ENCODE measurements at places on chromosomes 16 and 17. TPM values are rescaled to one million over a fixed set of nuclear protein-coding genes. Genes with fewer than 3 reads are reported as not detected.

DNA sequence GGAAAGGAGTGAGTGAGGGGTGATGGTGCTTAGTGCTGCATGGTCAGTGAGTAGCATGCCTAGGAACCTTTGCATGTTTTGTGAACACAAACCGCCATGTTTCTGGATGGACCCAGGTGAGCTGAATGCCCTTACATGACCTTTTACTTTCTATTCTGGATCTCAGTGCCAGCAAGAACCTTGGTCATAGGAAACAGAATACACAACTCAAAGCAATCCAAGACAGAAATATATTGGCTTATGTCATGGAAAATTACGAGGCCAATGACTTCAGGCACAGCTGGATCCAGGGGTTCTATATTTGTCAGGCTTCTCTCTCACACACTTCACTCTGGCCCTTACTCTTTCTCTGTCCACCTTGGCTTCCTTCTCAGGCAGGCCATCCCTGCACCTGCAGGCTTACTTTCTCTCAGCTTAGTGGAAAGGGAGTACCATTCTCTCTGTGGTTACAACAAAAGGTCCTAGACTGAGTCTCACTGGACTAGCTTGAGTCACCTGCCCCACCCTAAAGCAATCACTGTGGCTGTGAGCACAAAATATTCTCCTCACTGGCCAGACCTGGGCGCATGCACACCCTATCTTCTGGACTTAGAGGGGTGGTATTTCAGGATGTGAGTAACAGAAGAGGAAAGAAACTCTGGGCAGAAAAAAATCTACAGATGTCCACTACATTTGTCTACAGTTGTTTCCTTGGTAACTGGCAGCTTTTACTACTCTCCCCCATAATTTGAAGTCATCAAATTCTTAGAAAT is 20.4 kb upstream of the CPNE2 start:
- DNase-seq, result no peak

- DNase-seq, result no peak
Measured at GRCh38 chr16:30637944-30638343, 12.8 kb upstream of the PRR14 start.

The ZFPM1 gene
- total RNA-seq, result 1.2 TPM

The TLCD2 gene
- 21.6 TPM for total RNA-seq

The NQO1 gene
- total RNA-seq, result 9.0 TPM

DNA sequence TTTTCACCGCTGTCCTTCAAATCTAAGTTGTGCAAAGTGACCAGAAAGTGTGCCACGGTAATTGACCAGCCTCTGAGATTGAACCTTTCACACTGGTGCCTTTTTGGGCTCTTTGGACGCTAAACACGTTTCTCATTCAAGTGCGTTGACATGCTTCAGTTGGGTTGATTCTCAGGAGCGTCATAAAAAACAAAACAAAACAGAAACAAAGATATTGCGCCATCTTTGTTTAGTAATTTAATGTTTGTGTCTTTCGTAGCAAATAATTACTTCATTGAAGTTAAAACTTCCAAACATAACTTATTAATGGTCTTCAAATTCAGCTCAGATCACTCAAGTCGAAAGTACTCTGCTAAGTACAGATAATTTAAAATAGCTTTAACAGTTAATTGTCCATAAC is 80.2 kb downstream of the OR1D5 start:
- no peak for DNase-seq

Data from transverse colon (tissue), 4 donors.